ENCODE measurements at places on chromosomes 4 and X. TPM values are rescaled to one million over a fixed set of nuclear protein-coding genes. Genes with fewer than 3 reads are reported as not detected.

CYSLTR1 gene
- under 0.01 TPM for total RNA-seq

GRCh38 chrX:151359931-151360871 is 36.8 kb upstream of the VMA21 start:
- DNase-seq, result peak; percentile 2

DNA sequence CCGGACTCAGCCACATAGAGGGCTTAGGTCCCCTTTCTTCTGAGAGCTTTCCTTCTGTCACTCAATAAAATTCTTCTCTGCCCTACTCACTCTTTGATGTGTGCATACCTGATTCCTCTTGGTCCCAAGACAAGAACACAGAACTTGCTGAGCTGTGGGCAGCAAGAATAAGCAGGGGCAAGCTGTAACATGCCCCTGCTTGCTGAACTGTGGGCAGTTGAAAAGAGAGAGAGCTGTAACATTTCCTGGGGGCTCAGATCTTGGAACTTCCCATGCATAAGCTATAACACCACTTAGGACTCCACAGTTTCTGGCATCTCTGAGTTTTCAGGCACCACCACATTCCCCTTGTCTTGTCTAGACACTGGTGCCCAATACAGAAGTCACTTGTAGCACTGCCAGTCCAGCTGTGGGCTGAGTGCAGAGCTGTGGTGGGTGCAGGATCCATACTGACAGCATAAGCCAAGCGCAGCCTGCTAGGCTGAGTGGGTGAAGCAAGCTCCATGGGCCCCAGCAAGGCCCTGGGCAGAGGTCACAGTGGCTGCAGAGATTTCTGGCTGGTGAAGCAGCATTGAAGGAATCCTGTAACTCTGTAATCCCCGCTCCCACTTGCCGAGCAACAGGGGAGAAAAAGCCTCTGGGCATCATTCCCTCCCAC is 241.2 kb downstream of the PCDH10 start:
- DNase-seq, result peak; percentile 62

- DNase-seq, result no peak
Observed at GRCh38 chrX:9440116-9440844, 24.6 kb upstream of the TBL1X start.

DNA sequence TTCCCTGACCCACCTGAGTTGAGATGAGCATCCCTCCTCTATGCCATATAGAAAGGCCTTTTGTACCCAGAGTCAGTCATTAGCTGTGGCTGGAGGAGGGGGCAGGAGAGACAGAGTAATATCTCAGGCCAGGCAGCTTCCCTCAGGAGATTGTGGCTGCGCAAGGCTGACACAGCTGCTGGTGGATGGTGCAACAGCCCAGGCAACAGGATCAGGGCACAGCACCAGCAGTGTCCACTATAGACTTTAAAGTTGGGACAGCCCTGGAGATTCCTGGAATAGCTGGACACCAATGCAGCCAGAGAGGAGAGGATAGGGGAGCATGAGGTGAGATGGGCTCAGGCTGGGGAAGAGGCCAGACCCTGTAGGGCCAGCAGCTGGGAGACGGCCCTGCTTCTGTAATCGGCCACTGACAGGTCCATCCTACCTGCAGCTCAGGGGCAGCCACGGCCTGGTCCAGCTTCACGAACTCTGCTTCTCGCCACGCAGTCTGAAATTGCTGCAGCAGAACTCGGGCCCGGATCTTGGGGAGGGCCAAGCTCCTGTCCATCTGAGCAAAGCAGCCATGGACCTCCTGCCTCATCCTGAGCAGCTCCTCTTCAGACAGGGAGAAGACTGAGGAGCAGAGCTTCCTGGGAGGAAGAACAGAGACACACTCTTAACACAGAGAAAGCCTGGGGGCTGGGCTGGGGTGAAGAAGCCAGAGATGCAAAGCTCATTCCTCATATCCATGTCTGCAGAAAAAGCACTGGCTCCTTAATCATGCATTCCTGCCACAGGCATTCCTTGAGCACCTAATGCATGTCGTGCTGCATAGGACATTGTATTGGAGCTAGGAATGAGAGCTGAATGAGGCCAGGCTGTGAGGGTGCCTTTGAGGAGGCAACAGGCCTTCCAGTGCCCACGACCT is 90.1 kb downstream of the EVC2 start:
- no peak for DNase-seq

TLR3 gene
- total RNA-seq, result 2.8 TPM

- DNase-seq, result no peak
Observed at GRCh38 chr4:29047341-29048041, 1672.7 kb upstream of the PCDH7 start.

- no peak for DNase-seq
Observed at GRCh38 chrX:152637649-152638442, at the start of gene GABRQ. Gene GABRQ (plus strand): TSS chrX:152637895. CDS start chrX:152638203, 308 bp downstream.

DNA sequence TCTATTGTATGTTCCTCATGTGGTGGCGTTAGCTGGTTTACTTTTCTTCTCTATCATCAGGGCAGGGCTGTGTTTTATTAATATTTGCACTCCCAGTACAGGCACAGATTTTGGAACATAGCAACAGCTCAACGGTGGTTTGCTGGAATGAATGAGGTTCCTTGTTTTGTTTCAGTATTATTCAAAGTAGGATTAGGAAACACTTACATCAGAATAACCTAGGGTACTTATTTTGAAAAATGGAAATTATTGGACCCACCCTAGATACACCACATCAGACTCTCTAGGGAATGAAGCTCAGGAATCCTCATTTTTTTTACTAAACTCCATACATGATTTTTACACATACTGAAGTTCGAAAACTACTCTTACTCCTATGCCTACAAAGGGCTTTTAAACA is 108.8 kb upstream of the ENPEP start:
- no peak for DNase-seq

- peak; percentile 45 for DNase-seq
Observed at GRCh38 chr4:154642373-154643009, 30.0 kb upstream of the FGG start.

DNA sequence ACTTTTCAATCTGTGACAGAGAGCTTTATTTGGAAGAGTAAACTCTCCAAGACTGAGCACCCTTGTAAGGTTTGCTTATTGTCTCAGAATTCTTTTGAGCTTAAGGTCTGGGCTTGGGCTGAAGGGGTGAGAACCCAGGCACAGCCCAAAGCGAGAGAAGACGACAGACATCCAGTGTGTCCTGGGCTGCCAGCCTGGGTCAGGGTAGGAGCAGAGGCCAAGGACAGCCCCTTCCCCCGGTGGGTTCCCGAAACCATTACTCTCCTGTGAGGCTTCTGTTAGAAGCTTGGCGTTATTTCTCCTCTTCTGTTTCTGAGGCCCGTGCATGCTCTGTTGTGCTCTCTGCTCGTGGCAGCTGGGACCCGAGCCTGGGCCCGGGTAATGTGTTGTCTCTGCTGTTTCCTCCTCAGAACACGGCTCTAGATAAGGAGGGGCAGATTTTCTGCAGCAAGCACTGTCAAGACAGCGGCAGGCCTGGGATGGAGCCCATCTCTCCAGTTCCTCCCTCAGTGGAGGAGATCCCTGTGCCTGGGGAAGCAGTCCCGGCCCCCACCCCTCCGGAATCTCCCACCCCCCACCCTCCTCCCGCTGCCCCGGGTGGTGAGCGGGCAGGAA is 177.5 kb downstream of the DCLK2 start:
- no peak for DNase-seq

- DNase-seq, result no peak
Observed at GRCh38 chrX:75303795-75304194, 29.9 kb downstream of the UPRT start.
